Myometrial cell (primary cell): ENCODE measurements at places on chromosomes 12 and 14. TPM values are rescaled to one million over a fixed set of nuclear protein-coding genes. Genes with fewer than 3 reads are reported as not detected.

HCAR2 gene
- not detected in 2 replicates for total RNA-seq

ENDOU gene
- under 0.01 TPM in 1 of 2 replicates, not detected in the other for total RNA-seq

ACRBP gene
- 0.18 TPM in 1 of 2 replicates, not detected in the other for total RNA-seq

CLEC6A gene
- not detected in 2 replicates for total RNA-seq

PLEKHD1 gene
- total RNA-seq: not detected in 2 replicates

LRTM2 gene
- not detected in 2 replicates for total RNA-seq

OTUB2 gene
- total RNA-seq: 1.6 and 4.0 TPM in 2 replicates

CCDC60 gene
- total RNA-seq: not detected in 2 replicates

KLHDC1 gene
- 0.86 and 3.4 TPM in 2 replicates for total RNA-seq

RNU4-1 gene
- under 0.01 TPM in 1 of 2 replicates, not detected in the other for total RNA-seq

SARNP gene
- total RNA-seq: 92.3 and 122 TPM in 2 replicates

CFAP251 gene
- total RNA-seq: 2.0 and 6.2 TPM in 2 replicates

NFYB gene
- 36.0 and 39.3 TPM in 2 replicates for total RNA-seq

PTPRB gene
- total RNA-seq: not detected in 2 replicates

TMPRSS12 gene
- total RNA-seq: not detected in 2 replicates

KRT78 gene
- total RNA-seq: not detected in 2 replicates

CAPS2 gene
- 4.0 and 4.6 TPM in 2 replicates for total RNA-seq

CLEC14A gene
- 2.7 and 5.5 TPM in 2 replicates for total RNA-seq

CLMN gene
- total RNA-seq: under 0.01 and 0.29 TPM in 2 replicates

NKX2-1 gene
- not detected in 2 replicates for total RNA-seq

AP1G2 gene
- total RNA-seq: 15.9 and 23.0 TPM in 2 replicates

ITGB7 gene
- 0.71 TPM in 1 of 2 replicates, not detected in the other for total RNA-seq

DIO2 gene
- total RNA-seq: 45.3 and 70.4 TPM in 2 replicates

SLC5A8 gene
- not detected in 2 replicates for total RNA-seq

OAS1 gene
- total RNA-seq: 0.18 TPM in 1 of 2 replicates, not detected in the other

PMCH gene
- not detected in 2 replicates for total RNA-seq

CCNT1 gene
- 16.1 and 17.4 TPM in 2 replicates for total RNA-seq

GPD1 gene
- total RNA-seq: 0.18 TPM in 1 of 2 replicates, not detected in the other

KRT72 gene
- not detected in 2 replicates for total RNA-seq

FLRT2 gene
- 0.29 and 1.1 TPM in 2 replicates for total RNA-seq

MYF5 gene
- total RNA-seq: not detected in 2 replicates

IL26 gene
- total RNA-seq: not detected in 2 replicates

MRPL42 gene
- 53.0 and 85.8 TPM in 2 replicates for total RNA-seq

KRT80 gene
- total RNA-seq: 0.53 TPM in 1 of 2 replicates, not detected in the other

DAO gene
- total RNA-seq: not detected in 2 replicates

SERPINA10 gene
- total RNA-seq: not detected in 2 replicates

IFNG-AS1 gene
- not detected in 2 replicates for total RNA-seq

SSPN gene
- 8.1 and 10.1 TPM in 2 replicates for total RNA-seq

LALBA gene
- total RNA-seq: not detected in 2 replicates

CIROP gene
- total RNA-seq: 0.58 TPM in 1 of 2 replicates, not detected in the other

ANKS1B gene
- total RNA-seq: not detected in 2 replicates

GARIN6 gene
- total RNA-seq: not detected in 2 replicates

AKAP5 gene
- total RNA-seq: 0.71 and 1.2 TPM in 2 replicates

SGPP1 gene
- total RNA-seq: 21.0 and 22.5 TPM in 2 replicates

AVPR1A gene
- not detected in 2 replicates for total RNA-seq

CACNA2D4 gene
- 1.6 and 4.3 TPM in 2 replicates for total RNA-seq

SLC39A5 gene
- total RNA-seq: not detected in 2 replicates

CAMKK2 gene
- 19.9 and 24.1 TPM in 2 replicates for total RNA-seq

TBC1D30 gene
- 0.35 TPM in 1 of 2 replicates, not detected in the other for total RNA-seq

WSCD2 gene
- total RNA-seq: not detected in 2 replicates

ASIC1 gene
- total RNA-seq: 1.4 TPM in 2 replicates

ADGRD1 gene
- not detected in 2 replicates for total RNA-seq

BATF gene
- not detected in 2 replicates for total RNA-seq

DNAH10 gene
- total RNA-seq: under 0.01 TPM in 2 replicates

ADAMTS20 gene
- not detected in 2 replicates for total RNA-seq

RIMBP2 gene
- total RNA-seq: not detected in 2 replicates
